ENCODE measurements at places on chromosomes 6 and 20.

- DNase-seq: no peak
Observed at GRCh38 chr20:45872626-45873025, 8.4 kb upstream of the ZSWIM1 start.

GRCh38 chr20:24102749-24103333, 114.3 kb upstream of the GGTLC1 start:
- DNase-seq: no peak

GRCh38 chr6:6494677-6495076, 93.8 kb upstream of the LY86 start:
- peak; percentile 68 for DNase-seq

DNA sequence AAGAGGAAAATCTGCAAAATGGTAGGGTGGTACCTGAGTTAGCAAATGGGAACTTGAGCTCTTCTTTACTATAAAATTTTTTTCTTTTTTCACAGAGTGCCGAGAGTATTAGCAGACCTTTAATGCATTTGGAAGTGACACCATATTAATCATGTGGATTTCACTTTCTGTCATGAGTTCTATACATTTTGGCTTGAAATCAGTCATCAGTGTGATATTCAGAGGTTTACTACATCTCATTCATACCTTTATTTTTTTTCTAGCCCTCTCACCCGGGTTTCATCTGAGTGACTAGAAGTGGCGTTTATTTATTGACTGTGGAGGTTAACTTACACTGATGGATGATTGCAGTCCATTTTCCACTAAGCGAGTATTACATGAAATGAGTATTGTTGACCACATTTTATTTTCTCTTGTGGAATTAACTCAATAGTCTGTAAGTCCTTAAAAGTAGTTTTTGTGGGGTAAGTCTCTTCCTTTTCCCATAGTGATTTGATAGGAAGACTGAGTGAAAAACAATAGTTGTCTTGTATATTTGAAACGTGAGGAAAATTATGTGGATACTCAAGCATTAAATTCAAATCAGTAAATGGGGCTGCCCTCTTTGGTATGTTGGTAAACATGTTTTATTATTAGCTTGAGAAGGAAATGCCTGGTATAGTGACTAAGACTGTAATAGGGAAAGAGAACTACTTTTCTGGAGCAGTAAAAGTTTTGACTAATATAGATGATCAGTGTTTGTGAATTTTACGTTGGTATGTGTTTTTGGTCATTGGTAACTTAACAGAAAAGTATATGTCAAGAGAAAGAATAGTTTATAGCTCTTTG, 55.5 kb downstream of the JARID2 start:
- DNase-seq: no peak

DNA sequence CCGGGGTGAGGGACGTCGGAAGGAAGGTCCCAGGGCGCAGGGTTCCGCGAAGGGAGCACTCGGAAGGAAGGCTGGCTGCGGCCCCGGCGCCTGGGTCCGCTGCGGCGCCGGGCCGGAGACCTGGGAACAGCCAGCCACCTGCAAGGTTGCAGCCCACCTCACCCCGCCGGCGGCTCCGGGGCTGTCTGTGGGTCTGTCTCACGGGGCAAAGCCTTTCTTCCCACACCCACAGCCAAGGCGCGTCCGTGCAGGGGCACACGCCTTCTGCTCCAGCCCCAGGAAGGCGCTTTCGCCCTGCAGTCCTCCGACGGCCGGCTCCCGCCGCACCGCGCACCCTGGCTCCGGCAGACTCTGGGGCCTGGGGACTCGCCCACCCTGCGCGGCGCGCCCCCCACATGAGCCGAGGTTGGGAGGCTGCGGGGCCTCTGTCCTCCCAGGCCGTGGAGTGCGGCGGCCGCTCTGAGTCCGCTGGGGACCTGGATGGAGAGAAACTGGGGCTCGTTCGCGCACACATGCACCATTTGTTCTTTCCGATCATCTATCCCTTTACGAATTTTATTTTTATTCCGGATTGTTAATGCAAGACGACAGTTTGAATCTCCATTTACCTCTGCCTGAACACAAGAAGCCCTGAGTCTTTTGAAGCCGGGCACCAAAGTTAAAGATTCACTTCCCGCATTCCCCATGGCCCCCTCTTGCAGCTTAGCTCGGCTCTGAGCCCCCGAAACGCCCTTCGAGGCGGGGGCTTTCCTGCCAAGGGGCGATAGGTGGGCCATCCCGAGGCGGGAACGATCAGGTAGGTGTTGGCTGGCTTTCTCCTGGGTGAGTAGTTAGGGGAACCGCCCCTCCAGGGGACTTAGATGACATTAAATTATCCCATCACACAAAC, 4.5 kb upstream of the FOXC1 start:
- DNase-seq: no peak

DNA sequence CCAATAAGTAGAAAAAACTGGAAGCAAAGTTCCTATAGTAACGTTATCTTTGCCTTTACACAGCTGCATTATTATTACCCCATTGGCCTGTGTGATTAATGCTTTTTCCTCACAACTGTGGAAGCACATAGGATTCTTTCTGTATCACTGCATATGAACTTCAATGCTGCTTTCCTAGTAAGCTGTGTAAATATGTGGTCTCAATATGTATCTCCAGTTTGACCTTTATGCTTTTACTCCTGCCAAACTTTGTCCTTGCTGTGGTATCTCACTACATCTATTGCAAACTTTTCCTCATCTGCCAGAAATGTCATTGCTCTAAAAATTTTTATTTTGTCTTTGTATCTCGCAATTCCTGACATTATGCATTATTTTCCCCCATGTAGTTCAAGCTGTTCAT, 168.6 kb downstream of the ZFAND3 start:
- no peak for DNase-seq

DNA sequence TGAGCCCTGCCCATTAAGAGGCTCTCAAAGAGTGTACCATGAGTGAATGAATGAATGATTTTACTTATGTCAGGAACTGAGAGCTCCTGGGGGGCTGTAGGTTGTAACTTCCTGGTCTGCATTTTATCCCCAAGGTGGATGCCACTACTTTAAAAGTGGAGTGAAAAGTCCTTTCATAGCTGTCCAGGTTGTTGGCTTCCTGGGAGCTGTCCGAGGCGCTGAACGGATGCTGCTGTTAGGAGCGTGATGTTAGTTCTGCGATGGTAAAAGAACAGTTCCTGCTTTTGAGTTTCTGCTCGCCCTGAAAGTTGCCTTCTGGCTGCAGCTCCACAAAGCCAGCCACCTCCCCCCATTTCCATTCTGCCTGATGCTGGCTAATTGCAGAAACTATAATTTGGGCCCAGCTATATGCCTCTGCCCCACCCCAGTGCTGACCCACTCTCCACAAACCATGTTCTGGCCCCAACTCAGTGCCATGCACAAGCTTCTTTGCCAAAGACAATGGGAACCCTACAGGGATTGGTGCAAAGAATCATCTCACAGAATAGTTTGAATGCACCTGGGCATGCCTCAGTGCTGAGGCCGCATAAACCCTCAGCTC, 330.9 kb upstream of the CDH4 start:
- no peak for DNase-seq

- peak; percentile 30 for DNase-seq
Observed at GRCh38 chr20:330233-331149, 5.1 kb downstream of the SOX12 start.

- no peak for DNase-seq
Observed at GRCh38 chr6:163415620-163416556, 1.4 kb downstream of the QKI start.

DNA sequence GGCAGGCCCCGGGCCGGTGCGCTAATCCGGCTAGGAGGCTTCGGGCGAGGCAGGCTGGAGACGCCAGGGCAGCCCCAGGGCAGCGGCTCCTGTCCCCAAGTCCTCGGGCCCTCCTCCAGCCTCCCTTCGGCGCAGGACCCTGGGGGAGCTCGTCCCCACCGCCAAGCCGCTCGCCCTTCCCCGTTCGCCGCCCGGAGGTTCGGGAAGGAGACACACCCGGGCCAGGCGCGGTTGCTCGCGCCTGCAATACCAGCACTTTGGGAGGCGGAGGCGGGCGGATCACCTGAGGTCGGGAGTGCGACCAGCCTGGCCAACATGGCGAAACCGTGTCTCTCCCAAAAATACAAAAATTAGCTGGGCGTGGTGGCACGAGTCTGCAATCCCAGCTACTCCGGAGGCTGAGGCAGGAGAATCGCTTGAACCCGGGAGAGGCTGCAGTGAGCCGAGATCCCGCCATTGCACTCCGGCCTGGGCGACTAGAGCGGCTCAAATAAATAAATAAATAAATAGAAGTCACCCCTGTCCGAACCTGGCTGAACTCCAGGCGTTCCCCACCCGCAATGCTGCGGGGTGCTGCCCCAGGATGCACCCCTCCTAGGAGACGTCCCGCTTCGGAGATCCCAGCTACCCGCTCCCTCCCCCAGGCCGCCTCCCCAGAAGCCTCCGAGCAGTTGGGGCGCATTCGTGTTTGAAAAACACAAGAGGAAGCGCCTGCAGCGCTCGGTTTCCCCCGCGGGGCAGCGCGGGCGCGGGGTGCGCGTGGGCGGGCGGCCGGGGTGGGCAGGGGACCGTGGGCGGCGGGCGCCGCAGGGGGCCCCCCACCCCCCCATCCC, 27.5 kb downstream of the SERPINB9 start:
- no peak for DNase-seq

GRCh38 chr20:1440024-1440423, 26.6 kb downstream of the NSFL1C start:
- no peak for DNase-seq

DNA sequence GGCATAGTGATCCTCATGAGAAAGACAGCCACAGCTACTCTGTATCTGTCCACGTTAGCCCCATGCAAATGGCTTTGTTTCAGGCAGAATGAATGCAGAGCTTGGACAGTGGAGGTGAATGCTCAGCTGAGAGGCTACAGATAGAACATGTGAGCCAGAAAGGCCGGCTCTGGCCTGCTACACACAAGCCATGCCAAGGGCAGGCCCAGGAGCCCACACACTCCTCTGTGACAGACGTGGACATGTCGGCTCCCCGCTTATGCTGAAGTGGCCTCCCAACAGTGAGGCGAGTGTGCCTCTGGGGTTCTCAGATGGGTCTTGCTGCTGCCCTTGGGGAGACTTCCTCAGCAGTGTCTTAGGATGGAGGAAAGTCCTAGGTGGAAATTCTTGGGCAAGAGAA, 159.6 kb downstream of the SYNDIG1 start:
- DNase-seq: no peak

GRCh38 chr20:61982191-61982950, 83.3 kb downstream of the TAF4 start:
- no peak for DNase-seq

GRCh38 chr20:61193164-61193563, 58.9 kb upstream of the CDH4 start:
- DNase-seq: no peak

DNA sequence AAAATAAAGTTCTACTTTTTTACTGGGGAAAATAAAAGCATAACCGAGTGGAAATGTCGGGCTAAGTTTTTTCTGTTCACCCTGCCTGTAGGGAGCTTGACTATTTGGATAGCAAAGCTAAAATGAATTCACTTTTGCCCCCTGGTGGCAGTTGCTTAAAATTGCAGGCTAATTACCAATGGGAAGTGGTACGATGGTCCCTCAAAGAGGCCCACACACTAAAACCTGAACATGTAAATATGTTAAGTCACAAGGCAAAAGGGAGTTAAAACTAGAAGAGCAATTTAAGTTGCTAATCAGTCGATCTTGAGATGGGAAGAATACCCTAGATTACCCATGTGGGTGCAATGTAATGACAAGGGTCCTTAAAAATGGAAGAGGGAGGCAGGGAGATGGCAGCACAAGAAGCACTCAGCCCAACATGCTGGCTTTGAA, 916 bp upstream of the SUN5 start:
- no peak for DNase-seq

DNA sequence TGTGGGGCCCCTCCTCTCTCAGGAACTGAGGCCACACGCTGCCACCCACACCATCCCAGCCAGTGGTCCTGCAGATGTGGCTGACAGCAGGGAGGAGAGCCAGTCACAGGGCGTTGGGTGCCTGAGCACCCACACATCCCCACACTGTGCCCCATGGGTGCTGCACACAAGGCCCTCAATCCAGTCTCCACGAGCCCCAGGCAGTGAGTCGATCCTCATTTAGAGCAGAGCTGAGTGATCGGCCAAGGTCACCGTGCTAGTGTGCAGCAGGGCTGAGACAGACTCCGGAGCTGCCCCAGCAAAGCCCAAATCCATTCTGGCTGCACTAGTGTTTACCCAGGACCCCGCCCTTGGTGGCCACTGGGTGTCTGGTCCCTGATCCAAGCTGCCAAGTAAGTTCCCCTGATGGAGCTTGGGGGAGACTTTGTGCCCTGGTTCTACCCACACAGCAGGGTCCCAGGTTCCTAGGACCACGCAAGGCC, 9.0 kb downstream of the C20orf203 start:
- no peak for DNase-seq

DNA sequence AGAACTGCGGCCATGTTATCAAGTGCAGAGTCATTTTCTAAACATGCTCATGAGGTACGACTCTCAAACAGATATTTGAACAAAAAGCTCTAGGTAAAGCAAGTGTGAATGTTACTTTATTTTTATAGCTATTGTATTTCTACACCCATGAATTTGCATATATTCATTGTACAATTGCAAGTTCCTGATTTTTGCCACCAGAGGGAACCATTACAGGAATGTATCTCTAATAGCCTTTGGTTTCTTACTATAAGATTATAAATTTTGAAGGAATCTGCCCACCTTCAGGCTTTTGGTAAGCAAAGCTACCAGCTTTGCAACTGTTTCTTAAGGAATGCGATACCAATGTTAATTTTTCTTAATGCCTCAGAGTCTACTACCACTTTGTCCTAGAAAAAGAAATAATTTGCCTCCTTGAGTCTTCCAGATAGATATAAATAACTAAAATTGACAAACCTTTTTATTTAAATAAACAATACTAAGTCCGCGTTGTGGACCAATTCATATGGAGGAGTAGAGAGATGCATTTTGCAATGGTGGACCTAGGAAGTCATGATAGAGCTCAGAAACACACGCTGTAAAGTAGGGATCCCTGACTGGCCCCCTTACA, 125.4 kb upstream of the SAMD5 start:
- DNase-seq: no peak

- DNase-seq: no peak
Observed at GRCh38 chr6:134493789-134494188, 175.9 kb upstream of the SGK1 start.

DNA sequence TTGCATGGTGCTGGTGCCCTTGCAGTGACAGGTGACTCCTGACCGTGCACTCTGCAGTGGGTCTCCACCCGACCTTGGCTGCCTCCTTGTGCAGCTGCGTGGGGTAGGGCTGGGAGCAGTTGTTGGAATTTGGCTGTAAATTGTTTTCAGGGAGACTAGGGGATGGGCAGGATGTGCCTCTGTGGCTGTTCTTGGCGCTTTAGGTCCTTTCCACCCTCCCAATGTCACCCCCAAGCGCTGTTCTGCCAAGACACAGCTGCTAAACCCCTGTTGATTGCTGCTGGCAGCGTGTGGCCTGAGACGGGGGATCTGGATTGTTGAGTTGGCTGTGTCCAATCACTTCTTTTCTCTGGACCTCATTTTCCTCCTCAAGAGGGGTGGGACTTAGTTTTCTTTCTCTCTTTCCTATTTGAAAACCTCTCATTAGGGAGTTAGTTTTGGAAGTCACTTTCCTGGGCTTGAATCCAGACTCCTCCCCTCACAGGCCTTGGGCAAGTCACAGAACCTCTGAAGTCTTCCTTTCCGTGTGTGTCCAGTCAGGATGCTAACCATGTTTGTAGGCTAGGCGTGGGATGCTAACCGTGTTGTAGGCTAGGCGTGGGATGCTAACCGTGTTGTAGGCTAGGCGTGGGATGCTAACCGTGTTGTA, 8.5 kb downstream of the IGF2R start:
- no peak for DNase-seq

- DNase-seq: no peak
Observed at GRCh38 chr20:32395066-32395465, 36.9 kb downstream of the ASXL1 start.

All from NCI-H1694 (cell line).